ENCODE measurements at places on chromosomes 11 and 22.

- DNase-seq: no peak
Observed at GRCh38 chr11:120773501-120774031, 250.3 kb upstream of the TBCEL start.

DNA sequence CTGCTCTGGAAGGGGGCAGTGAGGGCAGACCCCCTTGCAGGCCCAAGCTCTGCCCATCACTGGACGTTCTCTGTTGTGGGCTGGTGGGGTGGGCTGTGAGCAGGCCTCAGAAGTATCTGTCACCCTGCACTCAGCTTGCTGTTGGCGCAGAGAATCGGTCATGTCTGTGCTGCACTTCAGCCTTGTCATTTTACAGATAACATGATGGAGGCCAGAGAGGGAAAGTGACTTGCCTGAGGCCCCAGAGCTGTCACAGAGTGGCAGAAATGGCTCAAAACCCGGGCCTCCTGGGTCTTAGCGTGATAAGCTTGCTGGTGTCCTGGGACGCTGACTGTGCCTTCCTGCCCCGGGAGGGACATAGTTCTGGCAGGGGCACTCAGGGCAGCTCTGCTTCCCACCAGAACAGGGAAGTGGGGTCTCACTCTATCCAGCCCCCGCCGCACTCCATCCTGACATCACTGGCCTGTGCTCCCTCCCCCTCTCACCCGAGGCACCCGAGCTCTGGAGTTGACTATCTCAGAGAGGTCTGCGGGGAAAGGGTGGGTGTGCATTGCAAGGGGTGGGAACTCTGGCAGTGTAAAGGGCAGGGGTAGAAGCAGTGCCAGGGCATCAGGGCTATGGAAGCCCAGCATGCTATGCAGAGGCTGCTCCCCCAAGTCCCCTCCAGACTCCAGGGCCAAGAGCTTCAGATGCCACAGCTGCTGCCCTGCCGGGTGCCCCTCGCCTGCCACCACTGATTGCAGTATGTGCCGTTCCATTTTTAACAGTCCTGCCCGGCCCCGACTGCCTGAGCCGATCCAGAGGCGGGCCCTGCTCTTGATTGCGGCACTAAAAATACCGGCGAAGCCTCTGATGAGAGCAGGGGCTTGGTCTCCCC is 50.4 kb upstream of the NECTIN1 start:
- no peak for DNase-seq

GRCh38 chr22:43001271-43002201 is 13.4 kb downstream of the PACSIN2 start:
- no peak for DNase-seq

DNA sequence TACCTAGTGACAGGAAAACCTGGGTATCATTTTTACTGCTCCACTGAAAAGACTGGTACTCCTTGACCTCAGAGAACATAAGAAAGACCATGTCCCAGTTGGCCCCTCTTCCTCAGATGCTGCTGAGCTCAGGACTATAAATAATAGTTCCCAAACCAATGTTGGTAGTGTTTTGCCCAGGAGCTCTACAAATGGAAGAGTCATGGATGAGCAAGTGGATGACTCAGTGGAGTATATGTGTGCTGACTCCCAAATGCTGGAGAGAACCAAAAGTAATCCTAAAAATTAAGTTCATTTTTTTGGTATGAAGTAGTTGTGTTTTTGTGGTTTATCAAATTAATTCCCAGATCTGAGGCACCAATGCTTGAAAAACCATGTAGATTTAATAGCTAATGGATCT is 482.0 kb downstream of the KCNA4 start:
- DNase-seq: no peak

- no peak for DNase-seq
Observed at GRCh38 chr11:61916737-61917333, 531 bp downstream of the RAB3IL1 start.

DNA sequence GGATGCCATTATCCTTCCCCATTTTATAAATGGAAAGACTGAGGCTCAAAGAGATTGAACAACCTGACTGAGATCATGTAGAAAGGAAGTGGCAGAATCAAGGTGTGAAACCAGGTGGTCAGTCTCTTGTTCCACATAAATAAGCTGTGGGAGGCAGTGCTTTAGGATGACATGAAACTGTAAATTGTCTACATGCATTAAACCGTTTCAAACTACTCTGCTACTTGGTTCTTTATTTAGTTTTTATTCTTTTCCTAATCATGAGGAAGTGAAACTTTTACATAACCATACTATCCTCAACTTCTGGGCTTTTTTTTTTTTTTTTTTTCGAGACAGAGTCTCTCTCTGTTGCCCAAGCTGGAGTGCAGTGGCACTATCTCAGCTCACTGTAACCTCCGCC is 34.9 kb downstream of the CADM1 start:
- DNase-seq: no peak

DNA sequence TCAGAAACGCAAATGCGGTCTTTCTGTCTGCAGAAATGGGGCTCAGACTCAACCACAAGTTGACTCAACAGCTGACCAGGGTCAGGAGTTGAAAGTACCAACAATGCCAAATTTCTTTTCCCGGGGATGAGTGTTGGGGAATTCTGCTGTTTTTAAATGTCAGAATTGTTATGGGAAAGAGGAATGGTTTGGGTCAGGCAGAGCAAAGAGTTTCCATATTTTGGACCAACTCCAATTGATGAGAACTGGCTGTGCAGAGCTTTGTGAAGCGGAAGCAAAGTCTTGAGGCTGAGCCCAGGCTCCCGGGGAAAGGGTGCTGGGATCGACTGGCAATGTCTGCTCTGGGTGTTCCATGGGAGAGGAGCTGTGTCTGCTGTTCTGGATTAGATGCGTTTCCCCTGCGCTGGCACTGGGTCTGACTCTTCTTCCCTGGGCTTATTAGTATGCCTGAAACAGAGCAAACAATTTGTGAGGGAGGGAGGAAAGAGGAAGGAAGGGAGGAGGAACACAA is 36.2 kb downstream of the TXN2 start:
- DNase-seq: no peak

DNA sequence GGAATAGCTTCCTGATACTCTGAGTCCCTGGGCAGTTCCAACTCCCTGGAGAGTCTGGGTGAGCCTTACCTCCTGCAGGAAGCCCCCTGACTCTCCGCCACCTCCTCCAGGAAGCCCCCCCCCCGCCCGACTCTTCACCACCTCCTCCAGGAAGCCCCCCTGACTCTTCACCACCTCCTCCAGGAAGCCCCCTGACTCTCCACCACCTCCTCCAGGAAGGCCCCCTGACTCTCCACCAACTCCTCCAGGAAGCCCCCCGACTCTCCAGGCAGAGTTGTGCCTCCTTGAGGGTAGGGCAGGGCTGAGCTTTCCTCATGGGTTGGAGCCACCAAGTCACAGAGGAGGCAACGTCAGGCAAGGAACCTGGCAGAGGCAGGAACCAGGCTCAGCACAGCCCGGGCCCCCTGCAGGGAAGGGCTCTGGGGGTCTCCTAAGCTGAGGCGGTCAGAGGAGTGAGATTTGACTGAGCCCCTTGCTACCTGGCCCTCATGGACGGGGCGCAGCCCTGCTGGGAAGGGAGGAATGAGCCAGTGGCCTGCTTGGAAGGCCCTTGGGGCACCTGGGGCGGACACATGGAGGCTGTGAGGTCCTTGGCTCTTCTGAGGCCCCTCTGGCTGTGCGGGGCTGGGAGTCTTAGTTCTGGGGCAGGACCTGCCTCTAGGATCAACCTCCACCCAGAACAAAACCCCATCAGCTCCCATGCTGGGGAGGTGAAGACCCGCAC is 18.1 kb downstream of the MRGPRG start:
- no peak for DNase-seq

GRCh38 chr11:23310276-23310675 is 450.0 kb upstream of the CCDC179 start:
- DNase-seq: no peak

DNA sequence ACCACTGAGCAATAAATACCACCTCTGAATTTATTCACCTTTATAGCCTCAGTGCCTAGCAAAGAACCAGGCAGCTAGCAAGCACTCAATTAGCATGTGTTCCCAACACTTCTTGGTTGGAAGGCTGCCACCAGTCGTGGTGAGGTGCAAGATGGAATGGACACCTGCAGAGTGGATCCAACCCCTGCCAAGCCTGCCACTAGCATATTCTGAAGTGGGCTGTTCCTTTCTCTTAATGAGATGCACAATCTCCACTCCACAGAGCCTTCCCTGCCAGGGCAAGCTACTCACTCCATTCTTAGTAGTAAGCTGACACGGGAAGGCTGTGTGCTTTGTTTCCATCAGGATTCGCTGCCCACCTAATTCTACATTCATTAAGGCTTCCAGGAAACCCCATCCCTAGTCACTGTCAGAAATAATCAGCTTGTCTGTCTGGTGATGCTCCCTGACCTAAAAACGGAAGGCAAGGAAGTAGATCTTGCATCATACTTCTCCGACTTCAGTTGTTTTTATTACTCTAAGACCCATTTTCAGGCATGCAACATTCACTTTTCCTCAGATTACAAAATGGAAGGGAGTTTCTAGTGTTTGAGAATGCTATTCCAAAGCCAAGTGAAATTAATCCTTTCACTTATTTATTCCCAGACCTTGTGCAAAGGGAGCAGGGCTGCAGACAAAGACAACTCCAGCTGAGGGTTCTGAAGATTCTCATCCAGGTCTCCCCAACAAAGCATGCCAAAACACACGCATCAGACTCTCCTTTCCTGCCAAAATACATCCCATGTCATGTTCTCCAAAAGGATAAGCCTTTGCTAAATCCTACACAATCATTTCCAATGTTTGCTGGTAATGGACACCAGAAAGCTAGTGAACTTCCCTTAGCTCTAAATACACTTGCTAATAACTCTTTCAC is 128.0 kb downstream of the TENM4 start:
- no peak for DNase-seq

- no peak for DNase-seq
Observed at GRCh38 chr11:63443714-63444113, 47.3 kb downstream of the PLAAT5 start.

DNA sequence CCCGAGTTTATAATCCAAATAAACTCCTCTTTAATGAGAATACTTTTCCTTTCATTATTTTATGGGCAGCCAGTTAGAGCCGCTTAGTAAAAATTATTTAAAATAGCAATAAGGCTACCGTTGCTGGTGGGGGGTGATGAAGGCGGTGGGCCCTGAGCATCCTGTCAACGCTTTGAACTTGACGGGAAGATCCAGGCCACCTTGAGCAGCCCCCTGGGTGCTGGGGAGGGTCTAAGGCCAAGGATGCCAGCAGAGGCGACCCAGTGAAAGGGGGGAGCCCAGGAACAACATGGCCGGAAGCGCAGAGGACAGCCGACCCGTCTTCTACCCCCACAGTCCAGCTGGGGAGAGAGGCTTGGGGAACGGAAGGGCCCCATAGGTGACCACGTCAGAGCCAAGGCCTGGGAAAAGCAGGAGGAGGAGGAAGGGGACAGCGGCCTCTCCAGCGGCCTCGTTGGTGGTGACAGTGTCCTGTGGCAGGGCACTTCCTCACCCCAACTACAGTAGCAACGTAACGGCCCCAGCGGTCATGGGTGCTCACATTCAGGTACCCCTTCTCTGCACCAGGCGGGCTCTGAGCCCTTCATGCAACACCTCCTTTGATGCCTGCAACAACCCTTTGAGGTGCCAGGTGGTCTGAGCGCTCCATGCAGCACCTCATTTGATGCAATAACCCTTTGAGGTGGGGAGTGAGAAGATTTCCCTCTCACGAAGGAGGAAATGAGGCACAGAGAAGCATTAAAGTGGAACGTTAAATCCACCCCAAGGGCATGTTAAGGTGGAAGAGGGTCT is 695.3 kb downstream of the TBC1D22A start:
- DNase-seq: no peak

DNA sequence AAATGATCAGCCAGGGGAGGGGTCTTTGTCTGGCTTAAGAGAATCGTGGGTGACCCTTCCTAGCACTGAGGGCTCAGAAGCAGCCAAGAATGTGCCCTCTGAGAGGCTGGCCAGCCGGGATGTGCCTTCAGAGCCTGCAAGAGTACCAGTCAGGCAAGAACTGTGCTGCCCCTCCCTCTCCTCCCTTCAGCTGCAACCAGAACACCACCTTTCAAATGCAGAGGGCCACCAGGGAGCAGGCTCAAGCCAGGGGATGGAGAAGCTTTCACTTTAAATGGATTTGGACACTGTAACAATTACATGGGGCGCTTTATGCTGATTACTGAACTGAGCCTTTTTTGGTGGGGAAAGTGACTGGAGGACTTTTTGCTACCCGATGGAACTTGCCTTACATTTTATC is 44.9 kb upstream of the TENM4 start:
- no peak for DNase-seq

DNA sequence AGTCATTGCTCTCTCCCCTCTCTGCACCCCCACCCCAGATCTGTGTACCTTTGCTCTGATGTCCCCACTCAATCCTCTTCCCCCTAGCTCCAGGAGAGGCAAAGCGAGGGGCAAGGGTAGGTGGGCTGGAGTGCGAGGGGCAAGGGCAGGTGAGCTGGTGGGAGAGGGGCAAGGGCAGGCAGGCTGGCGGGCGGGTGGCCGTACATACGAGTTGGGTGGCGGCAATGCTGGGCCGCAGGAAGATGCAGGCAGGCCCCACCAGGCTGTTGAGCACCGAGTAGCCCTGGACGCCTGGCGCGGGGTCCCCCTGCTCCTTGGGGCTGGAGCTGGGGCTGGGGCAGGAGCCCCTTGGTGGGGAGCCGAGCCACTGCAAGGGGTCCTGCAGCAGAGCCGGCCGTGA is 908 bp downstream of the CABP2 start:
- no peak for DNase-seq

DNA sequence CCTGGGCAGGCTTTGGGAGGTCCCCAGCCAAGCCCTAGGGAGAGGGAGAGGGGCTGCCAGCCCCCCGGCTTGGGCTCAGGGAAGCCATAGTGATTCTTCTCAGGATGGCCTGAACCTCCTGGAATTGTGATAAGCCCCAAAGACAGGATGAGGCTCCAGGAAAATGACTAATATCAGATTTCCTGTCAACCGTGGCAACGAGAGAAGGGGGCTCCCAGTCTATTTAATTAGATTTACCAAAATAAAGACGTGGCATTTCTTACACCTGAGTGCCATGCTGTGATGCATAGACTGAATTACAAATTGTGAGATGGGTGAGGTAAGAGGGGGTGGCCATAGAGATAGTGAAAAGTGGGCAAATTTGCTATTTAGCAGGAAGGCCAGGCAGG is 20.4 kb downstream of the SERPINH1 start:
- DNase-seq: no peak

DNA sequence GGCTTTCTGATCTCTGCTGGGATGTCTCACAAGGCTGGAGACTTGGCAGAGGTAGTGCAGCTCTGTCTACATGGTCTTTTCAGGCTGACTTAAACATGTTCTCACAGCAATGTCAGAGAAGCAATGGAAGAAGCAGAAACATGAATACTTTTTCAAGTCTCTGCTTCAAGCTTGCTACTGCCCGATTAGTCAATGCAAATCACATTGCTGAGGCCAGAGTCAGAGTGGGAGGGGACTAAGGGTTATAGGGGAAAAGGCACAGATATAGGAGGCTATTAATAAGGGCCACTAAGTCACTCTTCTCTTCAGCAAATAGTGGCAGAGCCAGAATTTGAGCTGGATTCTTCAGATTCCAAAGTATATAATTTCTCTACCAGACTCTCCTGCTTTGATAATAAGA is 390.5 kb downstream of the TMEM135 start:
- no peak for DNase-seq

GRCh38 chr11:66547662-66548009 is 933 bp downstream of the ACTN3 start:
- no peak for DNase-seq
